ENCODE measurements at places on chromosomes 16 and 17.

DNA sequence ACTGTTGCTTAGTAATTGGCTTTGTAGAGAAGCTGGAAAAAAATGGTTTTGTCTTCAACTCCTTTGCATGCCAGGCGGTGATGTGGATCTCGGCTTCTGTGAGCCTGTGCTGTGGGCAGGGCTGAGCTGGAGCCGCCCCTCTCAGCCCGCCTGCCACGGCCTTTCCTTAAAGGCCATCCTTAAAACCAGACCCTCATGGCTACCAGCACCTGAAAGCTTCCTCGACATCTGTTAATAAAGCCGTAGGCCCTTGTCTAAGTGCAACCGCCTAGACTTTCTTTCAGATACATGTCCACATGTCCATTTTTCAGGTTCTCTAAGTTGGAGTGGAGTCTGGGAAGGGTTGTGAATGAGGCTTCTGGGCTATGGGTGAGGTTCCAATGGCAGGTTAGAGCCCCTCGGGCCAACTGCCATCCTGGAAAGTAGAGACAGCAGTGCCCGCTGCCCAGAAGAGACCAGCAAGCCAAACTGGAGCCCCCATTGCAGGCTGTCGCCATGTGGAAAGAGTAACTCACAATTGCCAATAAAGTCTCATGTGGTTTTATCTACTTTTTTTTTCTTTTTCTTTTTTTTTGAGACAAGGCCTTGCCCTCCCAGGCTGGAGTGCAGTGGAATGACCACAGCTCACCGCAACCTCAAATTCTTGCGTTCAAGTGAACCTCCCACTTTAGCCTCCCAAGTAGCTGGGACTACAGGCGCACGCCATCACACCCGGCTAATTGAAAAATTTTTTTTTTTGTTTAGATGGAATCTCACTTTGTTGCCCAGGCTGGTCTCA lies 6.2 kb upstream of the TMEM235 start:
- no peak for DNase-seq

GRCh38 chr17:43832168-43832975 lies 574 bp downstream of the MPP3 start:
- peak; percentile 57 for DNase-seq

GRCh38 chr16:15477802-15478201 lies 43.4 kb downstream of the BMERB1 start:
- DNase-seq: no peak

DNA sequence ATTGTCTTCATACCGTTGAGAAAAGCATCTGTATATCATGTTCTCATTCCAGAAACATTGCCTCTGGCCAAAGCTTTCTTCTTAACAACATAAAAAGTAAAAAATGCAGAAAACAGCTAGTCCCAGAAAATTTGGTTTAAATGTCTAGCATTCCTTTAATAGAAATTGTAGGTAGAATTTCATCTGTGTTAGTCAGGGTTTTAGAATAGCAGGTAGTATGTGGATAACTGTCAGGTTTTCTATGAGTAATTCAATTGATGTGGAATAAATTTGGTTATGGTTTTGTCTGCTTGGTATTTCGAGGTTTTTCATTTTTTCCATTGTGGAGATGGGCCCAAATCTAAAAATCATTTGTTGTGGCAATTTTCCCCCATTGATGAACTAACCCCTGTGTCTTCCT lies 616.7 kb downstream of the KCNJ2 start:
- no peak for DNase-seq

DNA sequence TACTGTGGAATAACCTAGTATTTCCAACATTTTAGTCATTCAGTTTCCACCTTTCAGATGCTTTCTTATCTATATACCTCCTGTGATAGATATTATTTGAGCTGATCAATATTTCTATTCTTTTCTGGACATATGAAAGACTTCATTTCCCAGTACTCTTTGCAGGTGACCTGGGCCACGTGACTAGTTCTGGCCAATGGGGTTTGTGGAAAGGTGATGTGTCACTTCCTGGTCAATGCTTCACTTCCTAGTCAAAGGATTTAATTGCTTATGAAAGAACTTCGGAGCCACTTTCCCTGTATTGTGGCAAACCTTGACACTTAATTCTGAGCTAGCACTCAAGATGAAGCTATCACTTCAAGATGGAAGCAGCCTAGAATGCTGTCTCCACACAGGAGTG lies 248.9 kb upstream of the FOXF1 start:
- DNase-seq: peak; percentile 31

GRCh38 chr17:71872843-71873485 lies 247.9 kb upstream of the SOX9 start:
- DNase-seq: no peak

GRCh38 chr16:714558-715476 lies at the start of gene METRN:
TSS of gene METRN (plus strand) at chr16:715118. CDS start at chr16:715290, 172 bp downstream.
- DNase-seq: peak; percentile 80

DNA sequence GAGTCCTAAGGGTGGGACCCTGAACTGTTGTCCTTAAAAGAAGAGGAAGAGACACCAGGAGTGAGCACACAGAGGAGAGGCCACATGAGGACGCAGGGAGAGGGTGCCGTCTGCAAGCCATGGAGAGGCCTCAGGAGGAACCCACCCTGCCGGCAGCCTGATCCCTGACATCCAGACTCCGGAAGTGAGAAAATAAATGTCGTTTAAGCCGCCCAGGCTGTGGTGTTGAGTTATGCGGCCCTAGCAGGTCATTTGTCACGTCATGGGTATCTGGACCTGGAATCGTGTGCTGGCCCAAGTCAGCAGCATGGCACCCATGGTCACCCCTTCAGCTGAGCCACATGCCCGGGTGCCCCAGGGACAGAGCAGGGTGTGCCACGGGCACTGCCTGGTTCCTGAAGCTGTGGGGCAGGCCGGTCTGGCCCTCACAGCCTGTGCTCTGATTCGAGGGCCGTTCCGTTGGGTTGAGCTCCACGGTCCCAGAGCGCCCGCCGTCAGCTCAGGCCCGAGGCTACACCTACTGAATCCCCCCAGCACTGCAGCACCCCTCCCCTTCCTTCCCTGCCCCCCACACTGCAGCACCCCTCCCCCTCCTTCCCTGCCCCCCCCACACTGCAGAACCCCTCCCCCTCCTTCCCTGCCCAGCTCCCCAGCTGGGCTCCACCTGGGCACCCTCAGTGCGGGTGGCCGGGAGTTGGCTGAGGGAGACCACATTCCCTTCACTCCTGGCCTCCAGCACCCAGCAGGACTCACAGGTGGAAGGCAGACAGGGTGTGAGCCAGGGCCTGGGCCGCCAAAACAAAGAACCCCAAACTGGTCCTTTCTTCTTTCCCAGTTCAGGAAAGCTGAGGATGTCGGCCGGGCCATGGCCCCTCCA lies 2.7 kb upstream of the CCDC57 start:
- DNase-seq: no peak

DNA sequence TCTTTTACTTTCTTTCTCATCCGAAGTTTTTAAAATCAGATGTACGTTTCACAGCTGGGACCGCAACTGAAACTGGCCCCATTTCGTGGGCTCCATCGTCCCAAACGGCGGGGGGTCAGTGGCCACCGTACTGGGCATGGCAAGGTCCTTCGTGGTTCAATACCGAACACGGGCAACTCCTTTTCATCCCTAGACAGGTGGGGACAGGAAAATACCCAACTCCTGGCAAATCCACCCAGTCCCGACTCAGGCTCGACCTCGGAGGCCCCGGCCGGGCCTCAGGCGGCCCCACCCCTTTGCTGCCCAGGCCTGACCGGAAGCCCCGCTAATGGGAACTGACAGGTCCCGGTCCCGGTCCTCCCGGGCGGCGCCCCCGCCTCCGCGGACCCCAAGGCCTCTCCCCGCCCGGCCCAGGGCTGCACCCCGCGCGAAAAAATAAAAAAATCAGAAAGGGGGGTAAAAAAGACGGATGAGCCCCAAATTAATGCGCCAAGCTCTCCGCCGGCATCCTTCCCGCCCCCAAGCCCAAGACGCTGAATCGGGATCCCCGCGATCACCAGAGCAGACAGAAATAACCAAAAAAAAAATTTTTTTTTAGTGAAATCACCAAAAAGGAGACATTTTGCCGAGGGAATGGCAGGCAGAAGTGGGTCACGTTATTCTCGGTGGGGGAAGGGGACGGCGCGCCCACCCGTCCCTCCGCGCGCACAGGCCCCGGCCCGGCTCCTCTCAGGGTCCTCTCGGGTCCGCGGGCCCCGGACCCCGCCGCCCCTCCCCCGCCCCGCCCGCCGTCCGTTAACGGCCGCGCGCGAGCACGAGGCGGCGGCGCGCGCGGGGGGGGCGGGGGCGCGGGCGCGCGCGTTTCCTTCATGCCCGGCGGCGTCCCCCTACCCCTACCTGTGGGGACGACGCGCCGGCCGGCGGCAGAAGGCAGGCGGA lies 562 bp downstream of the ZC3H7A start:
- DNase-seq: no peak

DNA sequence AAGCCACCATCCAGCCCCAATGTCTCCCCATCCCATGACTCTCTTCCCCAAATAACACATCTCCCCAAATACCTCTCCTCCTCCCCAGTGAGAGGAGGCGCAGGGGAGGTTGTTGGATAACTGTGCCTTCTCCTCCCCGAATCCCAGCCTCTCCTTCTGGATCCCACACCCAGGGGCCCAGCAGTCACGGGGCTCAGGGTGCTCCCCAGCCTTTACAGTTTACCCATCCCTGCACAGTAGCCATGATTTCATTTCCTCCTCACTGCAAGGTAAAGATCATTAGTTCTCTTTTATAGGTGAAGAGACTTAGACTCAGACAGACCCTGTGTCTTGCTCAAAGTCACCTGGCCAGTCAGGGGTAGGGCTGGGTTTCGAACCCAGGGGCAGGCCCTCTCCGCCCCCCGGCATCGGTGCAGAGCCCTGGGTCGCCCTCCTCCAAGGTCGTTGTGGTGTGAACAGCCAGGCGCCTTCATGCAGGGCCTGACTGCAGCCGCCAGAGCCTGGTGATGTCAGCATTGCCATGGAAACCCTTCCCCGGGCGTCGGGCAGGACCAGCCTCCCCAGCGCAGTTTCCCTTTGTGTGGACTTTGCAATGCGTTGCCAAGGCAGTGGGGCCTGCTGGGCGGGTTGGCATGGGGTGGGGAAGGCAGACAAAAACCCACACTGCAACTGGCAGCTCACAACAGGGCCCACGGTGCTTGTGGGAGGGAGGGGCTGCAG lies 53.3 kb upstream of the TOB1 start:
- peak; percentile 88 for DNase-seq

DNA sequence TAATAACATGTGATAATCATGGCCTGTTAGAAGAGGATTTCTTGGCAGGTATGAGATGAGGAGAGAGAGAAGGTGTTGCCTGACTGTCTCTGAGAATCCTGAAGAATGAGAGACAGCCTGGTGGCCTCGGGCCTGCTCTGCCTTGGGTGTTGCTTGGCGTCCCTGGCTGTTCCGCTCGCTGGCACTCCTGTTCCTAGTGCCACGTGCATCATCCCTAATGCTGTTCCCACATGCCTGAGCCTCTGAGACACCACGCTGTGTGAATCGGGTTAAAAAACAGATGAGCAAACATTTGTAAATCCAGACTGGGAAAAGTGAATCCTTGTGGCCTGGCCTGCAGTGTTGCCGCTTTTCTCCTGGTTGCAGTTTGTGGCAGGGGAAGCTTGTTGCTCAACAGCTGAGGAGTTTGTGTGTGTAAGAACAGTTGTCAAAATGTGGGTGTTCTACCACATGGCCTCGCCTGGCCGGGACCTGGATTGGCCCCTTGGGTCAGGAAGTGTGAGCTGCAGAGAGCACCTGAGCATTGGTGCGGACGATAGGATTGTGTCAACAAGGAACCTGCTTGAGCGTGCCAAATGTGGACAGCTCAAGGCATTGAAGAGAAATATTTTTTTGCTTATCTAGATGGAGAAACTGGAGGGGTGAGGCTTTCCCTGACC lies 22.0 kb downstream of the UBN1 start:
- no peak for DNase-seq

- DNase-seq: no peak
Measured at GRCh38 chr17:42571435-42572225, 4.7 kb downstream of the MLX start.

DNA sequence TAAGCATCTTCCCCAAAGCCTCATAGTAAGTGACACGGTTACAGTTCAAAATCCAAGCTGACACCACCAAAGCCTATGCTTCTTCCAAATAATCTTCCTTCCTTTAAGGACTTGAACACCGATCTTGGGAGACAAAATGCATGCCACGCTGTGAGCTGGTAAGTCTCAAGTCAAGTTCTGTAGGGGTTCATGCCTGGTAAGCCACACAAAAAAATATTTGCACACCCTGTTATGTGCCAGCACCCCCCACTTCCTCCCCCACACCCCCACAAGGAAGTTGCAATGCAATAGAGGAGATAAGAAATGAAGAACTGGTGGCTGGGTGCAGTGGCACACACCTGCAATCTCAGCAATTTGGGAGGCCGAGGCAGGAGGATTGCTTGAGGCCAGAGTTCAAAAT lies 5.6 kb downstream of the NOG start:
- DNase-seq: no peak

DNA sequence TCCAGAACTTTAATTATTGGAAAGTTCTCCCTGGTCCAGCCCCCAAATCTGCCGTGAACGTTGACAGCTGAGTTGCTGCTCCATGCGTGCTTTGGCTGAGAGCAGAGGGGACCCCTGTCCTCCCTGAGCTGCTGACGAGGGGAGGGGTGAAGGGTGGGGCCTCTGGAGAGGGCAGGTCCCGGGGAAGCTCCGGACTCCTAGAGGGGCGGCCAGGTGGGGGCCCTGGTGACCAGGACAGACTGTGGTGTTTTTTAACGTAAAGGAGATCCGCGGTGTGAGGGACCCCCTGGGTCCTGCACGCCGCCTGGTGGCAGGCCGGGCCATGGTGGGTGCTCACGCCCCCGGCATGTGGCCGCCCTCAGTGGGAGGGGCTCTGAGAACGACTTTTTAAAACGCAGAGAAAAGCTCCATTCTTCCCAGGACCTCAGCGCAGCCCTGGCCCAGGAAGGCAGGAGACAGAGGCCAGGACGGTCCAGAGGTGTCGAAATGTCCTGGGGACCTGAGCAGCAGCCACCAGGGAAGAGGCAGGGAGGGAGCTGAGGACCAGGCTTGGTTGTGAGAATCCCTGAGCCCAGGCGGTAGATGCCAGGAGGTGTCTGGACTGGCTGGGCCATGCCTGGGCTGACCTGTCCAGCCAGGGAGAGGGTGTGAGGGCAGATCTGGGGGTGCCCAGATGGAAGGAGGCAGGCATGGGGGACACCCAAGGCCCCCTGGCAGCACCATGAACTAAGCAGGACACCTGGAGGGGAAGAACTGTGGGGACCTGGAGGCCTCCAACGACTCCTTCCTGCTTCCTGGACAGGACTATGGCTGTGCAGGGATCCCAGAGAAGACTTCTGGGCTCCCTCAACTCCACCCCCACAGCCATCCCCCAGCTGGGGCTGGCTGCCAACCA lies at the start of gene MC1R:
MC1R (plus strand) TSS at position 410 of the 895 bp plus-strand sequence; CDS start at position 807, 397 bp downstream.
- peak; percentile 55 for DNase-seq

All from SW480 (cell line).